Posterior vena cava (tissue), 2 donors: ENCODE measurements at places on chromosomes 4 and X. TPM values are rescaled to one million over a fixed set of nuclear protein-coding genes. Genes with fewer than 3 reads are reported as not detected.

Gene PDGFRA
- 201 TPM for total RNA-seq

GRCh38 chr4:40363382-40363920 lies 28.3 kb downstream of the CHRNA9 start:
- DNase-seq: no peak

GRCh38 chr4:83484500-83485461 lies at the start of gene ABRAXAS1:
Gene ABRAXAS1, minus strand, starts transcription at chr4:83485100. Its CDS starts 28 bp downstream, at chr4:83485072.
- peak; percentile 97 for DNase-seq

Gene TDO2
- total RNA-seq: 0.37 TPM

- no peak for DNase-seq
These were observed 174.9 kb upstream of the FRG1 start for GRCh38 chr4:189765736-189766135.

DNA sequence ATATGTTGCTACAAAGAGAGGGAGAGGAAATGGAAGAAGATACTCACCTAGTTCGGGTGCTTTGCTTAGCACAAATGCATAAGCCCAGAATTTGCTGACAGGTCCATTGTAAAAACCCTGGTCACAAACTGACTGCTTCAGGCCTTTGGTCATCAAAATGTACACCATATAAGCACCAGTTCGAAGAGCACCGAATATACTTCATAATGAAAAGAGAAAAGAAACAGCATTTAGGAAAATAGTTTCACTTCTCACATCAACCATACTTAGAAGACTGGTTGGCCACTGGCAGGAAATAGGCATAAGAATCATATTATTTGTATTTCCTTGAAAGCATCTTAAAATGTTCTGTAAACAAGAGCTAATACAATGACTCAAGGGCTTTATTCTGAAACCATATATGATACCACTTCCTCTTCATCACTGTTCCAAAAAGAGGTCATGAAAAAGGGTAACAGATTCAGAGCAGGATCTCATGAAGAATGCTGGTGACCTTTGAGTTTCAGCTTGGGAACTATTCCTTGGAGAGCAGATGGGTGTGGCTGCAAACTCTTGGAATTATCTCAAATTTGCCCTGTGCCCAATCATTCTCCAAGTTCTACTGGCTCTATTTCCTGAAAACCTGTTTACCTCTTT lies 138.7 kb downstream of the ELOVL6 start:
- DNase-seq: no peak

DNA sequence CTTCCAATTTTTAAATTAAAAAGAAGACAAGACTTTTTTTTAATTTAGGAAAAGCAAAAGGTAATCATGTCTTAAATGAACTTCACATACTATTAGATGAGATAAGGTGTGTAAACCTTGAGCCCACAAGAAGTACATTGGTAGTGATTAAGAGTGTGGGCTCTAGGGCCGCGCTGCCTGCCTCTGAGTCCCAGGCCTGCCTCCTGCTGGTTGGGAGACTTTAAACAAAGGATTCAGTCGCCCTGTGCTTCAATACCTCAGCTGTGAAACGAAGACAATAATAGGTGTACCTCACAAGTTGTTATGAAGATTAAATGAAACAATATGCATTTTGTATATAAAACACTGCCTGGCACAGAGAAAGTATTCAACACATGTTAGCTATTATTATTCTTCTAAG lies 95.9 kb upstream of the MYOZ2 start:
- no peak for DNase-seq

GRCh38 chrX:77640702-77641101 lies 145.3 kb downstream of the ATRX start:
- no peak for DNase-seq

DNA sequence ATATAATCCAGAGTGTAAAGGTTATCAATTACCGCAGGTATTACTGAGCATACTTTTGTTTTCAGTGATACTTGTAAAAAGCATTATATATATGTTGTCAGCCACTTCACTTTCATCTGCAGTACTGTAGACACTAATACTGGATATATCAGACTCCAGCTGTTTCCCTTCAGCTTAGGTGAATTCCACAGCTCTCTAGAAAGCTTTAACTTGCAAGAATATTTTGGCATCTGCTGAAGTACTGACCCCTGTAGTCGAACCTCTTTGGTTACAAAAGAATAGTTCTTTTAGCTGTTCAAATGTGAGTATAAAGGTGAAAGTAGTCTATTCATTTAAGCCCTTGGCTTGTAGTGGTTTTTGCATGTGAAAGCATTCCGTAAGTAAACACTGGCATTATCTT lies 1222.7 kb upstream of the TENM3 start:
- DNase-seq: no peak

Gene NRK
- 4.8 TPM for total RNA-seq

DNA sequence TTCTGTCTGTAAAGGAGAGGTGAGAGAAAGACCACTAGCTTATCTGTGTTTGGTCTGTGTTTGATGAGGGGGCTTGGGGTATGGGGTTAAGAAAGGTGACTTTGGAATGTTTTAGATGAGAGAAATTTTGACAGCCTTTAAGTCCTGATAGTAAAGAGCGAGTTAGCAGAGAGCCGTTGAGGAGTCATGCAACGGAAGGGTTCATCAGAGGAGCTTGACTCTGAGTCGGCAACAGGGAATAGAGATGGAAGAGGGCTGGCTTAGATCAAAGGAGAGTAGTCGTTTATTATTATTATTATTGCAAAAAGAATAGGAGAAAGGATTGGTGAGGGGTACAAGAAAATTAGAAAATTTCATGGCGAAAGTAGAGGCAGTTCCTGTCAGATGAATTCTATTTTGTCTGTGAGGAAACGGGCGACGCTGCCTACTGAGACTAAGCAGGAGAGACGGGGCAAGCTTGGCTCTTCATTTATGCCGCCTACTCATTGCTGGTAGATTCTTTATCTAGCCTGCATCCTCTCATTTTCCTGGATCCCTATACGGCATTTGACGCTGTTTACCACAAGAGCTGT lies 473 bp upstream of the VAMP7 start:
- no peak for DNase-seq

DNA sequence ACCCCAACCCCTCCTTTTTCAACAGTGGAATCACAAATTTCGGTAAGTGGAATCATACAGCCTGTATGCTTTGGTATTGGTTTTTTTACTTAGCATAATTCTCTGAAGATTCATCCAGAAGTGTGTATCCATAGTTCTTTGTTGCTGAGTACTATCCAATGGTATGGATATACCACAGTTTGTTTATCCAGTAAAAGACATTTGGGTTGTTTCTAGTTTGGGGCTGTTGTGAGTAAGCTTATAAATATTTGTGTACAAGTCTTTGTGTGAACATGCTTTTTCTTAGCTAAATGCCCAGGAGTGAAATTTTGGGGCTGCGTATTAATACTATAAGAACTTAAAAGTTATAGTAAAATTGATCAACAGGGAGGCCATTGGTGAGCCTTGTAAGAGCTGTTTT lies 57.5 kb upstream of the GC start:
- DNase-seq: no peak
